NAMALWA (cell line): ENCODE measurements at places on chromosomes 5 and 9.

DNA sequence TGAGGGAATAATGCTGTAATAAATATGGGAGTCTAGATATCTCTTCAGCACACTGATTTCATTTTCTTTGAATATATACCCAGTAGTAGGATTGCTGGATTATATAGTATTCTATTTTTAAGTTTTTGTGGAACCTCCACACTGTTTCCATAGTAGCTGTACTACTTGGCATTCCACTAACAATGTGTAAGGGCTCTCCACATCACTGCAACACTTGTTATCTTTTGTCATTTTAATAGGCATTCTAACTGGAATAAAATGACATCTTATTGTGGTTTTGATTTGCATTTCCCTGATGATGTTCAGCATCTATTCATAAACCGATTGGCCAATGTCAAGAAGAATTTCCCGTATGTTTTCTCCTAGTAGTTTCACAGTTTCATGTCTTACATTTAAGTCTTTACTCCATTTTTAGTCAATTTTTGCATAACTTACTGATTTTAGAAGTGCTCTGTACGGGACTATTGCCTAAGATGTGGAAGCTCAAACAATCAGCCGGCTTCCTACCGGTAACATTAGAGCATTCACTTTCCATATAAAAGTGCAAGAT is 1078.8 kb downstream of the TAF11L14 start:
- DNase-seq: no peak

DNA sequence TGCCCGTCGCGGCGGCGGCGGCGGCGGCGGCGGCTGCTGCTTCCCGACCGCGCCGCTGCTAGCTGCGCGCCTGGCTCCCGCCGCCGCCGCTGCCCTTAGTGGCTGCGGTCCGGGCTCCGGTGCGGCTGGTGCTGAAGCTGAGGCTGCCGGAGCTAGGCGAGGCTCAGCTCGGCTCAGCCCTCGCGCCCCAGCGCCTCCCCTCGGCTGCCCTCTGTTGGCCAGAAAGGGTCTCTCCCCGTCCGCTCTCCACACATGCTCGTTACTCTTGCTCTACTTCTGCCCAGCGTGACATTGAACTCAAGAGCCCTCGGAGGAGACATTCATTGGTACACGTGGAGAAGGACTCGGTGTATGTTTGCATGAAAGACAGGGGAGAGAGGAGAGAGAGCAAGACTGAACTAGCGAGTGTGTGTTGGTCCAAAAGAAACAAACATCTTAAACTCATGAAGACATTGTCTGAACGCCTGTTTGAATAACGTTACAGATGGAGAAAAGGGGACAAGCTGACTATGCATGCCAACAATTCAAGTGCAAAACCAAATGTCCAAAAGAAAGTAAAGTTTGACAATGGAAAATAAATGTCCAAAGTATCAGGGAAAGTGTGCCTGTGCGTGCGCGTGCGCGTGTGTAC is at the start of gene HCN1:
HCN1 (minus strand) TSS at position 175 of the 631 bp plus-strand sequence.
- no peak for DNase-seq

- DNase-seq: peak; percentile 31
Measured at GRCh38 chr9:121289026-121289771, 21.2 kb downstream of the GSN start.

- DNase-seq: no peak
Measured at GRCh38 chr9:18865542-18865941, 167.5 kb downstream of the SAXO1 start.

DNA sequence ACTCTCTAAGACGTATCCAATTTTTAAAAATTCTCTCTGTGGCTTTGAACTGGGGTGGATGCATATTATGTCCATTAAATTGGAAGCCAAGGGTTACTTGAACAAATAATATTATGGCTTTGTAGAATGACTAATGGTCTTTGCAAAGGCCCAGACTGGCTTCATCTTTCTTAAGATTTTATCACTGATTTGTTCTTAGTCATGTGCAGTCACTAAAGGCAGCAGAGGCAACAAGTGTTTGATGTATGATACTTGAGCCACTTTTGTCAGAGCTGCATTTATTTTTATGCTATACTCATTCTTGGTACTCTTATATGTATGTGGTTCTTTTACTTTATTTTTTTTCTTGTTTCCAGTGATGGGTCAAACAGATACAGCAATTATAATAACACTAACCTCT is 152.2 kb downstream of the NR2F1-AS1 start:
- DNase-seq: no peak

DNA sequence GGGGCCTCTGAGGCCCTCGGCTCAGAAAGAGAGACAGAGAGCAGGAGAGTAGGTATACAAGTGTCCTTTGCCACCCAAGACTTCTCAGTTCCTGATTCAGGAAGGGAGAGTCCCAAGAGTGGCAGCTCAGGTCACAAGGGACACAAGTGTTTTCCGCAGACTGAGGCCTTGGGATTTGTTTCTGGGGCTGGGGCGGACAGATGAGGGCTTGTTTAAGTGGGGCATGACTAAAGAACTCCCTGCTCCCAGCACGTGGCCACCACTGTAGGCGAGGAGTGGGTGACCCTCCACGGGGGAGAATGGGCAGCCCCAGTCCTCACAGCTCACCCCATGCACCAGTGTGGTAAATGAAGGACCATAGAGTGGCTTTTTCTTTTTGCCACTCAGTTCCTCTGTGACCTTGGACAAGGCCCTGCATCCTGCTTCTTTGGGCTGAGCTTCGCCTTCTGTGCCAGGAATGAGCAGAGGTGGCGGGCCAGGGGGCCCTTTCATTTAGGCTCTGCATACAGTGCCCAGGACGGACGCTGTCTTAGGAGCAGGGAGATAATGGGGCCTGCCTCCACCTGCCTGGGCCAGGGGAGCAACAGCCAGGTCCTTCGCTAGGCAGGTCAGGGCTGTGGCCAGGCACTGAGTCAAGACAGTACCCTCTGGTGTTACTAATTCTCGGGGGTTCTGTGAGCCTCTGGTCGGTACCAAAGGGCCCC is 50.8 kb downstream of the AMBP start:
- no peak for DNase-seq
